NCI-H1417 (cell line): ENCODE measurements at places on chromosomes 7 and 10.

- DNase-seq, result no peak
Measured at GRCh38 chr7:1639071-1639470, 31.0 kb upstream of the ELFN1 start.

DNA sequence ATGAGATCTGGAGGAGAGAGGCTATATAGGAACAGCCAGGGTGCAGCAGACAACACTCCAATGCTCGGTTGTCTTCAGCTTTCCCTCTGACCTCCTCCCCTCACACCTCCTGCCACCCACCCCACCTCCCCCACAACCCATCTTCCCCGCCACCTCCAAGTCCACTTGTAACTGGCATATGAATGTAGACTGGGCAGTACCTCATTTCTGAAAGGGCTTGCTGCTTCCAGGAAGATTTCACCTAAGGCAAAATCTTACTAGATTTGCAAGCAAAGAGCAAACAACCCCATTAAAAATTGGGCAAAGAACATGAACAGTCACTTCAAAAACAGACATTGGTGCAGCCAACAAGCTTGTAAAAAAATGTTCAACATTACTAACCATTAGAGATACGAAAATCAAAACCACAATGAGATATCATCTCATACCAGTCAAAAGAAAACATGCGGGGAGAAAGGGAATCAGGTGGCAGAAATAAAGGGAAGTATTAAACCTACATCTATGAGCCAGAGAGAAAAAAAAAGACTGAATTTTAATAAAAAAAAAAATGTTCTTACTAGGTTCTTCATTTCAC lies 164.6 kb upstream of the C1GALT1 start:
- no peak for DNase-seq

- no peak for DNase-seq
Measured at GRCh38 chr10:47339186-47339735, 8.9 kb upstream of the RBP3 start.

GRCh38 chr7:122046402-122046801 lies 97.6 kb downstream of the AASS start:
- no peak for DNase-seq

DNA sequence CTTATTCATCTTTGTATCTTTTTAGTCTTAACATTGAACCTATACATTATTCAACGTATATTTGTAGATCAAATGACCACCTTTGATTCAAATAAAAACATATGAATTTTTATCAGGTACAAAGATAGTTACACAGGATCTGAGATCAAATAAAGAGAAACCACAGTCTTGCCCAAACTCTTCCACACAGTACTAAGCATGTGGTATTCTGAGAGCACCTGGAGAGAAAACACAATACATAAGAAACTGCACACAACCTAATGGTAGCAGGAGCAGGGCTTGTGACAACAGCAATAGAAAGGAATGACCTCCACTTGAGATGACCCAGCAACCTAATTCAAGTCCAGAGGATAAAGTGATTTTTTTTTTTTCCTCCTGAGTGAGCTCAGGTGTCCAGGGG lies 6.5 kb upstream of the WASL start:
- no peak for DNase-seq

DNA sequence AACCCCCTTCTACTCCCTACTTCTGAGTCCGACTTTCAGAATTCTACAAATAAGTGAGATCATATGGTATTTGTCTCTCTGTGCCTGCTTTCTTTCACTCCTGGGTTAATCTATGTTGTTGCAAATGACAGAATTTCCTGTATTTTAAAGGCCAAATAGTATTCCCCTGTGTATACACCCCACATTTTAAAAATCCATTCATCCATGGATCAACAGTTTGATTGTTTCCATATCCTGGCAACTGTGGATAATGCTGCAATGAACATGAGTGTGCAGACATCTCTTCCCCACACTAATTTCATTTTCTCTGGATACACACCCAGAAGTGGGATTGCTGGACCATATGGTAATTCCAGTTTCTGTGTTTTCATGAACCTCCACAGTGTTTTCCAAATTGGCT lies 225.8 kb upstream of the TCERG1L start:
- DNase-seq, result no peak

DNA sequence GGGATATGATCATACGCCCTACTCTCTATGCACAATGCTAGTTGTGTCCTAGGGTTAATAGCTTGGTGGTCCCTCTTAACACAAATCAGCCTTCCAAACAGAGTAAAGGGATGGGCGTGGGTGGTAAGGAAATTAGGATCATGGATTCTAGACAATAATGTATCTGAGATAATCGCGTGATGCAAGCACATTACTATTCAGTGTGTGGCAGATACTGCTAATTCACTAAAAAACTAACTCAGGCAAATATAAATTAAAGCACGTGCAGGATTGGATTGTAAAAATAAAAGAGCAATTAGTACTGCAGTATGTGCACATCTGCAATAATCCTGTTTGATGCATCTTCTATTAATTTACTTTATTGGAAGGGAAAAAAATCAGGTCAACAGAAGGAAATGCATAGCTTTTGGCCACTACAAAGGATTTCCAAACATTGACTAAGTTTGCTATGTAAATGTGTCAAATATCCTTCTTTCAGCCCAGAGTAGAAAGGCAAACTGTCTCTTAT lies 22.0 kb downstream of the TWIST1 start:
- DNase-seq, result no peak

DNA sequence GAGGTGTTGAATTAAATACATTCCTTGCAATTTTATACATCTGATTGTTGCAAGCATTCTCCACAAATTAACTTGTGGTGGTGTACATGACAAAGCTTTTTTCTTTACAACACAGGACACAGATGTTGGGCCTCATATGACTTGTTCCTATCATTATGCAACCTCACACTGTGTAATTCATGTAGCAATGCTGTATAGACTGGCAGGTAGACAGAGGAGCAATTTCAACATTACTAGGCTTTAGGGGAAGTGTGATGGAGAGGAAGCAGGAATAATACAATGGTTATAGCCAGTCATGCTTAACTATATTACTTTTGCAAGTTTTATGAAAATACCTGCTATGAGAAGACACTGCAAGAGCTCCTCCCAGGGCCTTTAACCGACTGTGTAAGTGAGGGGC lies 832.1 kb downstream of the CNTNAP2 start:
- DNase-seq, result no peak
